Stimulated activated CD4-positive, alpha-beta T cell treated with anti-CD3 and anti-CD28 coated beads, Interleukin-1b, Interleukin-23, amount 100 ng/mL, for 1 hour (primary cell): ENCODE measurements at places on chromosomes 5 and 9.

DNA sequence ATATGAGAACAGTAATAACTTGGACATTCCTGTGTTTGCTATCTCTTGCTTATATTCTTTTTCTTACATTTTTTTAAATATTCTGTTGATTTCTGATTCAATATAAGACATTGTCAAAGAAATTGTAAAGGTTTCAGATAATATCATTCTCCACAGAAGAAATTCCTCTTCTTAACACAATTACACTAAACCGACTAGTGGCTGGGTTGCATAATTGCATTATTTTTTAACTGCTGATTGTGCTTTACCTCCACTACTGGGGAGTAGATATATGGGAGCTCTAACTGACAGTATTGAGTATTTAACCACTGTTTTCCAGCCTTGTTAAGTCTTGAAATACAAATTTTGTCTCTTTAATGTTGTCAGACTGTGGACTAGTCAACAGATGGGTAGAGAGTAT, 723.8 kb upstream of the EDIL3 start:
- DNase-seq = no peak

DNA sequence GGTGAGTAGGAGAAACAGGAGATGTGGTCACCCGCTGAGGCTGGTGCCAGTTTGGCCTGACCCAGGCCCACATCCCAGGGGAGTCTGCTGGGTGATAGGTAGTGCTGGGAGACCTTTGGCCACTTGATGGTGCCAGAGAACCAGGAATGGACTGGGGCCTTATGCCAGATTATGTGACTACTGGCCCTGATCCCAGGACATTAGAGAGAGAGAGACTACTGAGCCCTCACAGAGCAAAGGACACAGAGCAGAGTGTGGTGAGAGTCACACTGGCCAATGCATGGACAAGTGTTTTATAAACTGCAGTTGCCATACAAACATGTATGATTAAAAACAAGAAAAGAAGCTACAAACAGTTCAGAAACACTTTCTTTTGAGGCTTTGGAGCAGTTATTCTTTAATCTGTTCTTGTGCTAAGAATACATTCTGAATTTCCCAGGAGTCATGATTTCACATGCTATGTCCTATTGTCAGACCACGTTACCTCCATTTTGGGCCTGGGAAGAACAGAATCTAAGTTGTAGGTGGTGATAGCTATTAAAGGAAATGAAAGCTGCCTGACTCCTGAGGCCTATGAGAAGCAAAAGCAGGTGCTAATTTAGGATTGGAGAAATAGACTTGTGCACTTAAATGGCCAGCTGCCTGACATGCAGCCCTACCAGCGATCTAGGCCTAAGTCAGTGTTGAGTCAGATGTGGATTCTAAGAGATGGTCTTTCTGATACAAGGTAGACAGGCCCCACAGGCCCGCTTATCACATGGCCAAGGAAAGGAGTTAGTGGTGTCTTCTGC, 32.6 kb upstream of the TMOD1 start:
- no peak for DNase-seq

GRCh38 chr5:173807181-173807655, 80.9 kb upstream of the CPEB4 start:
- no peak for DNase-seq

DNA sequence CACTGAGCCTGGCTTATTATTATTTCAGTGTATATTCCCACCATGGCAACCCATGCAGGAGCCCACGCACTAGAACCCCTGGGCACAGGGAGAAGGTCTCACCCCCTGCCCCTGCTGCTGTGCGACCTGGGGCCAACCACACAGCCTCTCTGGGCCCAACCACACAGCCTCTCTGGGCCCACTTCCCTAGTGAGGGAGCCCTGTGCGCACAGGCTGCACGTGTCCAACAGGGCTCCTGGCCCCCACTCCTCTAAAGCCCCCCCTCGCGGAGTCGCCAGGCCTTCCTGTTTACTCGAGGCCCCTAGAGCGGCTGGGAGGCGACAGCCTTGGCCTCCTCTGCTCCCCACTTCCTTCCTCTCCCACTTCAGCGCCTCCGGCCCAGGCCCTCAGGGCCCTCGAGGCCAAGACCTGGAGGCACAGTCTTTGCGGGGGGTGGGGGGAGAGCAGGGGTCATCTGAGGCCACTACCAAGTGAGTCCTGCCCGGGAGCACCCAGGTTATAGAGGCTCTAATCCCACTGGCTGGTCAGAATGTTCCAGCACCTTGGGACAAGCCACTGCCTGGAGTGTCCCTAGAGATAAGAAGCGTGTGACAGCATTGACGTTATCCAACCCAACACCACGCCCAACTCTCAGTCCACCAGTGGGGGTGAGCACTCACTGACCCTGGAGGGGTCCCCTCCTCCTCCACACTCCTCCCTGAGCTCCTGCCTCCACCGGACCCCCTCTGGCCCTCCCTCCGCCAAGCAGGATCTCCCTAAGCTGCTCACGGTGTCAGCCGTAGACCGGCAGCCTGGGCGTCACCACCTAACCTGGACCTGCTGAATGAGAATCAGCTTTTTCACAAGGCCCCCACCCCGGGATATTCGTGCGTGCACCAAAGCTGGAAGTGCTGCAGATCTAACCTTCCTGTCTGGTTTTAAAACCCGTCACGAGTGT, 7.9 kb upstream of the ENG start:
- DNase-seq = no peak

DNA sequence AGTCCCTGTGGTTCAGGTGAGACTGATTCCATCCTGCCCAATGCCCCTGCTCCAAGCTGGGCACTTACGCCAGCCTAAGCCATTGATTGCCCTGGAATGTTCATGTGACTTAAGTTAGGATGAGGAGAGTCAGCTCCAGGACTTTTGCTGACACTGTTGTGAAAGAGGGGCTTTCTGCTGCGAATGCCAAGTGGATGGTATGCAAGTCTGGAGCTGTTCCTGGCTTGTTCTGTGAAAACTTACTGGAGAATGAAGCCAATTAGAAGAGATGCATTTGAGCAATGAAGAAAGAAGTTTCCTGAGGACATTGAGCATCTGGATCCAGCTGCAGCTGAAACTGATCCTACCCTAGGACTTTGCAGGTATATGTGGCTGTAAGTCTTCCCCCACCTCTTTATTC, 61.2 kb upstream of the ZFR start:
- no peak for DNase-seq

- no peak for DNase-seq
Measured at GRCh38 chr5:100270023-100270771, 265.0 kb upstream of the FAM174A start.

DNA sequence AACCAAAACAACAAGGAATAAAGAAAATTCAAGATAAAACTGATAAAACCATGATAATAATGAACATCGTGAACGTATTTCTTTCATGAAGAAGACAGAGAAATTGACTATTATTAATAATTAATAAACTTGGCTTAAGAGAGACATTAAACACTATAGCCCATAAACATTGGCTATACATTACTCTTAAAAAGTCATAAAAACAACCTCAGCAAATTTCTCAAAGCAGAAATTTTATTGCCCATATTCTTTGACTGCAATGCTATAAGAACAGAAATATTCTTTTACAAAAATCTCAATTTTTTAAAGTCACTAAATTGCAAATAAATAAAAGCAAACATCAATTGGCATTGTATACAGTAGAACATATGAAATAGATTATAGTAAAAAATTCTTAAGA, 42.5 kb downstream of the CSF2 start:
- DNase-seq = no peak

- DNase-seq = no peak
Measured at GRCh38 chr5:84881737-84882136, 497.1 kb upstream of the EDIL3 start.

DNA sequence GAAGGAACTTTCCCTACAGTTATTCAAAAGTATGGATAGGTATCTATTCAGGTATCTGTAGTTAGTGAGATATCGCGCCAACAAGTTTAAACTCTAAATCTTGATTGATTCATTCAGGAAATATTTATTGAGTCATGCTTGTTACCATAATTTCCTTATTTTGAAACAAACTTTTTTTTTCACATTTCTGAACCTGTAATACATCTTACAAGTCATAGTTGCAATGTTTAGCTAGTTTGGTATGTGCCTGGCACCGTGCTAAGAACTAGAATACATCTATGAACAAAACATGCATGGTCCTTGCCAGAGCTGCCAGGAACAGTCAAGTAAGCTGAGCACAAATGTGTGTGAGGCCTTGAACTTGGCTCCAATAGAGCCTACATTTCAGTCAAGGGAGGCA, 226.4 kb downstream of the PCSK5 start:
- DNase-seq = no peak

DNA sequence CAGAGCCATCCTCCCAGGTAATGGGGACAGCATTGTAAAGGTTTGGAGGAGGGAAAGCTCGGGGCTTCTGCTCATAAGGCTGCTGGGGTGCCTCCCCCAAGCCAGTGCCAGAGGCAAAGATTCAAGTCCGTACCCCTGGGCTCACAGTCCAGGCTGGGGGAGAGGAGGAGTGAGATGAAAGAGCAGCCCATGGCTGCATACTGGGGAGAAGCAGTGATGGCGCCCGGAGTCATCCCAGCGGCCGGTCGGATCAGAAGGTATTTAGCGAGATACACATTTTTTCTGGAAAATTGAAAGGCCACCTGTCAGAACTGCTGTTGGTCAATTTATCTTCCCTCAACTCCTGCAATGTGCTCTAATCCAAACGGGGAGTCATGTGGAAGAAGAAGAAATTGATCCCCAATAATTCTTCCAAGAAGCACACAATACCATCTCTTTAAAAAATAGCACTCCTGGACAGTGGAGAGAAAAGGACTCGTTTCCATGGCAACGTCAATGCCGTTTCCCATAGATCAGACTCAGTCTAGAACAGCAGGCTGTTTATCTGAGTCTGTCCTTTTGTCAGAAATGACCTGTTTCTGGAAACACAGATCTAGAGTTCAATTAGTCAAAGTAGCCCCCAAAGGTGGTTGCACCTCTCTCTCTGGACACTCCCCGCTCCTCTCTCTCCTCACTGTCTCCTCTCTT, 65.9 kb downstream of the NSG2 start:
- no peak for DNase-seq

DNA sequence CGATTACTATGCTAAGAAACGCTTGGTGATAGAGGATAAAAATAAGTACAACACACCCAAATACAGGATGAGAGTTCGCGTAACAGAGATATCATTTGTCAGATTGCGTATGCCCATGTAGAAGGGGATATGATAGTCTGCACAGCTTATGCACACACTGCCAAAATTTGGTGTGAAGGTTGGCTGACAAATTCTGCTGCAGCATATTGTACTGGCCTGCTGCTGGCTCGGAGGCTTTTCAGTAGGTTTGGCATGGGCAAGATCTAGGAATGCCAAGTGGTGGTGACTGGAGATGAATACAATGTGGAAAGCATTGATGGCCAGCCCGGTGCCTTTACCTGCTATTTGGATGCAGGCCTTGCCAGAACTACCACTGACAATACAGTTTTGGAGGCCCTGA, 208.4 kb downstream of the PDZD2 start:
- no peak for DNase-seq

GRCh38 chr5:116456036-116456435, 118.6 kb downstream of the SEMA6A start:
- no peak for DNase-seq

DNA sequence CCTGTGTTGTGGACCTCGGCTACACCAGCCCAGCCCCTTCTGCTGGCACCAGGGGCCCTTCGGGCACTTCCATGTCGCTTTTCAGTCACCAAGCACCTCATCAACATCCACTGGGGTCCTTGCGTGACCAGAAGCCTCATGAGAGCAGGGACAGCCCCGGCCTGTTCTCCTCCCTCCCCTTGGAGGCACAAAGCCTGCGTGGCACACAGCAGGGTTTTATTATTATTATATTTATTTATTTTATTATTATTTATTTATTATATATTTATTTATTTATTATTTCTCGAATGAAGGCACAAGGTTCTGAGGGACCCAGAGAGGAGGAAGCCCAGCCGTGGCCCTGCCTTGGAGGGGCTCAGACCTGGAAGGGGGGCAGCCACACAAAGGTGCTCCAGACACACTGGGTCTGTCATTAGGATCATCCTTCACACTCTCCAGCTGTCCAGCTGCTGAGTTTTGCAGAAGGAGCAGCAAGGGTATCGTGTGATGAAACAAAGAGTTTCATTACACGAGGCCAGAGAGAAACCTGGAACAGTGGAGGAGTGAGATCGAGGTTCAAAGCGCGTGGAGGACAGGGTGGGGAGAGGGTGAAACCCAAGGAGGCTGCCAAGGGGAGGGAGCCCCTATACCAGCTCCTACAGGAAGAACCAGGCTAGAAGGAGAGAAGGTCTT, 5.2 kb downstream of the VAV2 start:
- DNase-seq = no peak

DNA sequence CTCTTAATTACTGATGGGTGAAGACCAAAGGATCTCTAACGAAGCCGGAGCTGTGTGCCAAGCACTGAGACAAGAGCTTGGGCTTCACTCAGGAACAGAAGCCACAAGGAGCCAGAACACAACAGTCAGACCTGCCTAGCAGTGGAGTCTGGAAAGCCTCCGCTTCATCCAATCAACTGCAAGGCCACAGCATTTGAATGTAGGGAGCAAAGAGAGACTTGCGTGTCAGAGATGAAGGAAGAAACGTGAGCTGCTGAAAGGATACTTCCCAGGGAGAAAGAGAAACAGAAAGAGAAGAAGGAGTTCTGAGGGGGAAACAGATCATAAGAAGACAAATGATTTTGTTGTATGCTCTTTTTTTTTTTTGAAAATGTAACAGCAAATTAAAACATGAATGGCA, 43.5 kb downstream of the DDX31 start:
- no peak for DNase-seq

DNA sequence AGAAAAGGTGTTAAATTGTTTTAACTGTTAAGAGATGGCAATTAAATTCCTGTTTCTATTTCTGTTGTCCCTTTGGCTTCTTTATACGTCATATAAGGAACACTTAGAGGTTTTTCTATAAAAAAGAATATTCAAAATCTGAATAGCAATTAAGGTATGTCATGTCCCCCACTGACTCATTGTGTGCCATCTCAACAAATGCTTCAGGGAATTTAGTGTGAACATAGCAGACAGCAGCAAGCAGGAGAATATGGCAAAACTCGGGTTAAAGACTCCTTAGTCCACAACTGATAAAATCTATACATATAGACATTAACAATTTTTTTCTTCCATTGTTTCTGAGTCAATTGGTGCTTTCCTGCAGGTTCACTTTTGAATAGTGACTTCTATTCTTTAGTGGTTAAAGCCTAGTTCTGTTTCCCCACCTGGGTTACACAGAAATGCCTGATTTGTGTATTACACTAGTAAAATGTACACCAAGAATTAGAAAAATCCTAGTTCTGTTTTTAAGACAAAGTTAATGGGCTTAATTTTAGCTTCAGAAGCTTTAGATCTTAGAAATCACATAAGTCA, 17.9 kb upstream of the RPS23 start:
- no peak for DNase-seq

GRCh38 chr5:9441610-9442009, 104.3 kb downstream of the SEMA5A start:
- DNase-seq = no peak

DNA sequence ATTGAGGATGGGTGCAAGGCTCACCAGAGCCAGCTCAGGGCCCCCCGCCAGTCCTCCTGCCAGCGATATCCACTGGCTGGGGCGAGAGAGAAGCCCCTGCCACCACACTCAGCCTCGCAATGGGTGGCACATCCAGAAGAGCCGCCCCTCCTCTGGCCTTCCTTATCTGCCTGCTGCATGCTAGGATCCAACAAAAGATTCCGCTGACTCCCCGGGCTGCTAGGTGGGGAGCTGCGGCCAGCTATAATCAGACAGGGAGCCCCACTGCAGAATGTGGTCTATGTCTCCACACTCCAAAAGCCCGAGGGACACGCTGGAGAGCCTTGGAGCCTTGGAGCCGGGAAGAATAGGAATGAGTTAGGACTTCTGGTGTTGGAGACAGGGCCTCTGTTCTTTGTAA, 32.8 kb downstream of the COL23A1 start:
- DNase-seq = no peak

GRCh38 chr9:12956805-12957204, 182.0 kb downstream of the LURAP1L start:
- DNase-seq = no peak

- no peak for DNase-seq
Measured at GRCh38 chr5:172956936-172957335, 2.3 kb upstream of the RPL26L1 start.
